Muscle of back (tissue), 13 donors: ENCODE measurements at places on chromosomes 12 and 14.
A peak's percentile ranks its signal among the peaks of the same experiment; 100 is the strongest.

GRCh38 chr12:71460318-71460717 is 20.7 kb downstream of the LGR5 start:
- DNase-seq, result no peak

GRCh38 chr12:15700595-15700994 is 88.6 kb downstream of the EPS8 start:
- peak; percentile 80 for DNase-seq

DNA sequence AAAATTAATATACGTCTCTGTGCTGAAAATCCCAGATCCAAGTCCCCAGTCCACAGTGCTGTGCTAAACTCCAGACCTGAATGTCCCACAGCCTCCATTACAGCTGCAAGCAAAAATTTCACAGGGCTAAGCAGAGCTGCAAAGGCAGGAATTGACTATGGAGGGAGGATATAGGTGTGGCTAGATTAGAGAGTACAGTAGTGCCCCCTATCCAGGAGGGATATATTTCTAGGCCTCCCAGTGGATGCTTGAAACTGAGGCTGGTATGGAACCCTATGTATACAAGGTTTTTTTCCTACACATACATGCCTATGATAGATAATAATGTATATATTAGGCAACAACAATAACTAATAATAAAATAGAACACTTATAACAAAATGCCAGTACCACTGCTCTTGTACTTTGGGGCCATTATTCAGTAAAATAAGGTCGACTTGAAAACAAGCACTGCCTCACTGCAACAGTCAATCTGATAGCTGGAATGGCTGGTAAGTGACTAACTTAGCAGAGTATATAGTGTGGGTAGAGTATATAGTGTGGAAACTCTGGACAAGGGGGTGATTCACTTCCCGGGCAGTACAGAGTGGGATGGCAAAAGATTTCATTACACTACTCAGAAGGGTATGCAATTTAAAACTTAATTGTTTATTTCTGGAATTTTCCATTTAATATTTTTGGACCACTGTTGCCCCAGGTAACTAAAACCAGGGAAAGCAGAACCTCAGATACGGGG is 82.7 kb downstream of the C14orf132 start:
- DNase-seq, result no peak

DNA sequence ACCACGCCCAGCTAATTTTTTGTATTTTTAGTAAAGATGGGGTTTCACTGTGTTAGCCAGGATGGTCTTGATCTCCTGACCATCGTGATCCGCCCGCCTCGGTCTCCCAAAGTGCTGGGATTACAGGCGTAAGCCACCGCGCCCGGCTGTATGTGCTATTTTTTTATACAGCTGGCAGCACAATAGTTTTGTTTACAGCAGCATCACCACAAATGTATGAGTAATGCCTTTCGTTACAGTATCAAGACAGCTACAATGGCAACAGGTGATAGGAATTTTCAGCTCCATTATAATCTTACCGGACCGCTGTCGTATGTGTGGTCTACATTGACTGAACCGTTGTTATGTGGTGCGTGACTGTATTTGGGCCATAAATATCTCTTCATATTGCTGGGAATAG is 11.6 kb upstream of the MDM2 start:
- no peak for DNase-seq

DNA sequence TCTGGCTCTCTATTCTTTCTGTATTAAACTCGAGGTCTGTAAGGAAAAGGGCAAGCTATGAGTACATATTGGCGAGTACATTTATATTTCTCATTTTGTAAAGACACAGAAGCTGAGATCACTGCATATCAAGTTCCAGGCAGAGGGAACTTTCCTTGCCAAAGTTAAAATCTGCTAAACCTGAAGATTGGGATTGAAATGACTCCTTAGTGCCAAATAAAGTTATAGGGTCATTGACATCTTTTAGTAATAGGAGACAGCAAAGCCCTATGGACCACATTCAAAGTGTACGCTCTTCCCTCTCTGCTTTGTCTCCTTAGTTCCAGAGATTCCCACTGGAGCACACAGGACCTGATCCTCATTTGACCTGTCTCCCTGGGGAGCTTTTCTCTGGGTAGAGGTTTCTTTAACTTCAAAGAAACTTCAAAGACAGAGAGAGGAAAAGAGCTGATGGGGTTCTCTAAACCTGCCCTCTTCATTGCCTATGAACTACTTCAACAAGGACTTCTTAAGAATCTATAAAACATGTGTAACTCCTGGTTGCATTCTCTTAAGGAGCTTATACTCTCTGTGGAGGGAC is 42.6 kb upstream of the PTPRR start:
- no peak for DNase-seq

- no peak for DNase-seq
Measured at GRCh38 chr12:71578694-71579258, 84.9 kb downstream of the ZFC3H1 start.

- peak; percentile 4 for DNase-seq
Measured at GRCh38 chr14:25237845-25238244, 187.9 kb upstream of the STXBP6 start.

DNA sequence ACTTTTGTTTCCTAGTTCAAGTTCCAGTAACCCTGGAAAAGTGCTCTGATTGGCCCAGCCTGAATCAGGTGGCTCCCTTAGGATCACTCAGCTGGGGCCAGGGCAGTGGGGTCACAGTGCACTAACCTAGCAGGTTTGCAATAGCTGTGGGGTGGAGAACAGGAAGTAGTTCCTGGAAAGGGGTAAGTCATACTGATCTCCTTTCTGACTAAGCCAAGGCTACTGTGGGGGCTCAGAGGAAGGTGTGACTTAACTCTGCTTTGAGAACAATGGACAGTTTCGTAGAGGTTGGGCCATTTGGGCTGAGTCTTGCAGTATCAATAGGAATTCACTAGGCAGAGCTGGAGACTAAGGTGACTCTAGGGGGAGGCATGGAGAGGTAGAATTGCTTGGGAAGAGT is 89.4 kb downstream of the KIF26A start:
- DNase-seq, result no peak

- DNase-seq, result no peak
Measured at GRCh38 chr14:97381309-97381708, 584.1 kb downstream of the VRK1 start.
